Activated T-cell treated with anti-CD3 and anti-CD28 coated beads, Interleukin-2, amount 50 U/mL, for 72 hours (primary cell): ENCODE measurements at places on chromosomes 5 and 9. TPM values are rescaled to one million over a fixed set of nuclear protein-coding genes. Genes with fewer than 3 reads are reported as not detected.

TUT7 gene
- 49.9 TPM for total RNA-seq

QSOX2 gene
- total RNA-seq = 25.1 TPM

PIP5KL1 gene
- total RNA-seq = 6.4 TPM

CMBL gene
- total RNA-seq = 1.2 TPM

PLPP7 gene
- total RNA-seq = 0.23 TPM

TMEM215 gene
- not detected for total RNA-seq

CDKN2B-AS1 gene
- 0.70 TPM for total RNA-seq

DNA sequence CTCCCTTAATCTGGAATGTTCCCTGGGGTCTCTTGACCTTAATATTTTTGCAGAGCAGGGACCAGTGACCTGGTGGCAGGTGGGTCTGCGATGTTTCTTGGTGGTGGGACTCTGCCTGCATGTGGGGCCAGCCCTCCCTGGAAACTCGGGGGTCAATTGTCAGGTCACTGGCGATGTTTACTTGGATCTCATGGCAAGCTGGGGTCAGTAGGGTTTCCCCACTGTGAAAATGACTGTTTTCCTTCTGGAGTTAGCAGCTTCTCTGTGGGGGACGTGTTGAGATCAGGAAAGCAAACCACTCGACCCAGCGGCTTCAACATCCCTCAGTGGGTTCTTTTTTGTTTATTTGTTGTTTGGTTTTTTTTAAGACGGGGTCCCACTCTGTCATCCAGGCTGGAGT lies 73.9 kb downstream of the KCNT1 start:
- H3K36me3 ChIP-seq = no peaks in the 10 kb centered on the region
- H3K27ac ChIP-seq = no peak overlapping the region
- DNase-seq = no peak
- H3K4me1 ChIP-seq = no peaks in the 10 kb centered on the region

GRCh38 chr5:32074401-32074800 lies 99.7 kb downstream of the GOLPH3 start:
- no peak for DNase-seq
- H3K27ac ChIP-seq = no peak overlapping the region
- H3K27me3 ChIP-seq = no peaks in the 10 kb centered on the region
- H3K4me1 ChIP-seq = peaks cover 4% of the 10 kb centered on the region

DNA sequence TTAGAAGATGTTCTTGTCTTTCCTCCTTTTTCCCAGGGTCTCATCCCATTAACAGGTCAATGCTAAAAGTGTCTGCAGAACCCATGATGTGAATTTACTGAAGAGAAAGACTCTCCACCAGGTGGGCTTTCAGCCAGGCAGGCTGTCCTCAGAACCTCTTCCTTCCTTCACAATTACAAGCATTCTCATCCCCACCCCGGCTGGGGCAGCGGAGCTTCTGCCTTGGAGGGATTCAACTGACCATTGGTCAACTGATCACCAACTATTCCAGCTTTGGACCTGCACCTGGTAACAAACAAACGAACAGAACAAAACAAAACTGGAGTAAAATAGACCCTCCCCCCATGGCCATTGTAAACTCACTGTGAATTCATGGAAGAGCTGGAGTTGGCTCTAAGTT lies 12.6 kb downstream of the IL9 start:
- H3K36me3 ChIP-seq = no peaks in the 10 kb centered on the region
- no peak overlapping the region for H3K27ac ChIP-seq
- H3K27me3 ChIP-seq = peaks cover 37% of the 10 kb centered on the region
- H3K4me1 ChIP-seq = peaks cover 7% of the 10 kb centered on the region

- no peaks in the 10 kb centered on the region for H3K36me3 ChIP-seq
- H3K4me3 ChIP-seq = no peak overlapping the region
- no peak overlapping the region for H3K27ac ChIP-seq
- peak; percentile 84 for DNase-seq
- peaks cover 20% of the 10 kb centered on the region for H3K4me1 ChIP-seq
Observed at GRCh38 chr5:143824851-143825720, 13.1 kb downstream of the HMHB1 start.

GRCh38 chr9:109017061-109017460 lies 3.8 kb upstream of the CTNNAL1 start:
- no peak for DNase-seq
- no peak overlapping the region for H3K27ac ChIP-seq
- no peak overlapping the region for H3K4me3 ChIP-seq
- H3K36me3 ChIP-seq = peaks cover 5% of the 10 kb centered on the region
- H3K27me3 ChIP-seq = no peaks in the 10 kb centered on the region

DNA sequence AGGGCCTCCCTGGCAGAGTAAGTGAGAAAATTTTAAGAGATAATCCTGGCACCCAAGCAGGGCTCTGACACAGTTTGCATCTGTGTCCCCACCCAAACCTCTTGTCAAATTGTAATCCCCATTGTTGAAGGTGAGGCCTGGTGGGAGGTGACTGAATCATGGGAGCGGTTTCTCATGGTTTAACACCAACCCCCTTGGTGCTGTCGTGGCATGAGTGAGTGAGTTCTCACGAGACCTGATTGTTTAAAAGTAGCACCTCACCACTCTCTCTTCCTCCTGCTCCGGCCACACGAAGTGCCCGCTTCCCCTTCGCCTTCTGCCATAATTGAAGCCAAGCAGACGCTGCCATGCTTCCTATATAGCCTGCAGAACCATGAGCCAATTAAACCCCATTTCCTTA lies 80.1 kb downstream of the FBXW11 start:
- no peak overlapping the region for H3K27ac ChIP-seq
- no peak for DNase-seq
- H3K27me3 ChIP-seq = no peaks in the 10 kb centered on the region
- H3K4me1 ChIP-seq = peaks cover 65% of the 10 kb centered on the region
- H3K4me3 ChIP-seq = no peak overlapping the region

- peaks cover 7% of the 10 kb centered on the region for H3K4me1 ChIP-seq
- peaks cover 1% of the 10 kb centered on the region for H3K27me3 ChIP-seq
- H3K36me3 ChIP-seq = no peaks in the 10 kb centered on the region
- H3K27ac ChIP-seq = no peak overlapping the region
Observed at GRCh38 chr9:129253803-129254381, 75.8 kb upstream of the IER5L start.

GRCh38 chr9:111094433-111094924 lies 56.2 kb upstream of the LPAR1 start:
- H3K4me3 ChIP-seq = no peak overlapping the region
- H3K36me3 ChIP-seq = no peaks in the 10 kb centered on the region
- no peaks in the 10 kb centered on the region for H3K27me3 ChIP-seq
- DNase-seq = no peak
- H3K27ac ChIP-seq = no peak overlapping the region

DNA sequence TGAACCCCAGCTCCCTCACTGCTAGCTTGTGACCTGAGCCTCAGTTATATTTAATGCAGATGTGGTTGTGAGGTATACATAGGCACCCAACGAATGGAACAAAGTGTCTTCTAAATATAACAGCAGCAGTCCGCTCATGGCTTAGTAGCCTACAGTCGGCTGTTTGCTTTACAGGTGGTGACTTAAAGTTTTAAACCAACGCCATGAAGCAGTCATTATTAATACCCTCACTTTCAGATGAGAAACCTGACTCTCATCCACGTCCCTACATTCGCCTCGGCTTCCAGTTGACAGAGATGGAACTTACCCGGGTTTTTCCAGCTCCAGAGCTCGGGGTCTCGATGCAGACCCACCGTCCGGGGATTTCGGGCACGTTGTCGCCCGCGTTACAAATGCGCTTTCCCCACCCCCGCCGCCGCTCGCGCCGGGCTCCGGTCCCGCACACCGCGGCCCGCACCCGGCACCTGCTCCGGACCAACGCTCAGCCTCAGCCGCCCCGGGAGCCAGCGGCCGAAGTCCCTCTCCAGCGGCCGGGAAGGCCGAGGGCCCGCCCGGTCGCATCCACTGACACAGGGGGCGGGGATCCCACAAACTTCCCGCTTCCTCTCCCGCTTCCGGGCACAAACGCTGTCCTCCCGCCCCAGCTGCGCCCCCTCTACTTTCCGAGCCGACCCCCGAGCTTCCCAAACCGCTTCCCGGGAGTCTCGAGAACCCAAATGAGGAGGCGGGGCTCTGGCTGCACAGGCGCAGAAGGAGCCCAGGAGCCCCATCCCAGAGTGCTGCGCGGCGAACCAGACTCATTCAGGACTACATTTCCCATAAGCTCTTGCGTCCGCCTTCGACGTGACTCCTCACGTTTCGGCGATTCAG lies at the start of gene ZNF782:
ZNF782 (minus strand) TSS at position 734 of the 870 bp plus-strand sequence. CDS start 2,553 bp downstream, outside the sequence.
- peaks cover 20% of the 10 kb centered on the region for H3K27me3 ChIP-seq
- peak; percentile 87 for DNase-seq
- peaks cover 2% of the 10 kb centered on the region for H3K36me3 ChIP-seq
- peaks cover 59% of the 10 kb centered on the region for H3K4me1 ChIP-seq

- H3K27ac ChIP-seq = no peak overlapping the region
- H3K36me3 ChIP-seq = no peaks in the 10 kb centered on the region
- DNase-seq = no peak
- peaks cover 28% of the 10 kb centered on the region for H3K27me3 ChIP-seq
- no peak overlapping the region for H3K4me3 ChIP-seq
- no peaks in the 10 kb centered on the region for H3K4me1 ChIP-seq
Observed at GRCh38 chr5:111016801-111017200, 54.7 kb upstream of the TSLP start.

DNA sequence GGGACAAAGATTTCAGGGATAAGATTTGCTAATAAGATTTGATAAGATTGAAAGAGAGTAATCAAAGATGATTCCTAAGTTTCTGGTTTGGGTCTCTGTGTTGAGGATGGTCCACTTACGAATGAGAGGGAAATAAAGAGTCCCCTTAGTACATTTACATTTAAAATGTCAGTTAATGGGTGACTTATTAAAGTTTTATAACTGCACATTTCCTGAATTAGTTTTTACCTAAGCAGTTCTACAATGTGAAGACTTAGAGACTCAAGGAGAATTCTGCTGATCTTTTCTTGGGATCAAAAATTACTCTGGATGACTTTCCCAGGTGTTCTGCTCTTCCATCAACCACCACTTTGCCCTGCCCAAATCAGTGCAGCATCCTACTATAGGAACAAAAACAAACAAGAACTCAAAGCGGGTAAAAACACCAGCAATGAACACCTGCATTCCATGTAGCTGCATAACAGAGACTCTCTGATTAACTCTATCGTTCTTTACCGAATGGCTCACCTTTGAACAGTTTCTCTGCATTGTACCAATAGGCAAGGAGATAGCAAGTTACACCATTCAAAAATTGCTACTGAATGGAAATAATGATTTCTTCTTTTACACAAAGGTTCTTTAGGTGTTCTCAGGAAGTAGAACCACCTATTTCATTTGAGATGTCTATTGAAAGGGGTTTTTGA lies 65.3 kb downstream of the PRLR start:
- H3K36me3 ChIP-seq = peaks cover 1% of the 10 kb centered on the region
- DNase-seq = no peak
- peaks cover 4% of the 10 kb centered on the region for H3K4me1 ChIP-seq
- H3K27ac ChIP-seq = no peak overlapping the region
- H3K4me3 ChIP-seq = no peak overlapping the region

GRCh38 chr5:111997308-111997707 lies 240.3 kb upstream of the NREP start:
- H3K27ac ChIP-seq = no peak overlapping the region
- no peaks in the 10 kb centered on the region for H3K36me3 ChIP-seq
- H3K27me3 ChIP-seq = no peaks in the 10 kb centered on the region
- no peak overlapping the region for H3K4me3 ChIP-seq

GRCh38 chr5:141951332-141951781 lies 6.6 kb downstream of the PCDH12 start:
- no peaks in the 10 kb centered on the region for H3K36me3 ChIP-seq
- H3K4me1 ChIP-seq = peaks cover 13% of the 10 kb centered on the region
- peak overlapping the region; percentile 76 for H3K27ac ChIP-seq
- peak; percentile 25 for DNase-seq
- H3K27me3 ChIP-seq = no peaks in the 10 kb centered on the region

GRCh38 chr9:123072407-123072995 lies 39.0 kb downstream of the GPR21 start:
- peaks cover 2% of the 10 kb centered on the region for H3K36me3 ChIP-seq
- H3K27me3 ChIP-seq = no peaks in the 10 kb centered on the region
- DNase-seq = no peak
- no peak overlapping the region for H3K27ac ChIP-seq
- H3K4me1 ChIP-seq = peaks cover 24% of the 10 kb centered on the region

DNA sequence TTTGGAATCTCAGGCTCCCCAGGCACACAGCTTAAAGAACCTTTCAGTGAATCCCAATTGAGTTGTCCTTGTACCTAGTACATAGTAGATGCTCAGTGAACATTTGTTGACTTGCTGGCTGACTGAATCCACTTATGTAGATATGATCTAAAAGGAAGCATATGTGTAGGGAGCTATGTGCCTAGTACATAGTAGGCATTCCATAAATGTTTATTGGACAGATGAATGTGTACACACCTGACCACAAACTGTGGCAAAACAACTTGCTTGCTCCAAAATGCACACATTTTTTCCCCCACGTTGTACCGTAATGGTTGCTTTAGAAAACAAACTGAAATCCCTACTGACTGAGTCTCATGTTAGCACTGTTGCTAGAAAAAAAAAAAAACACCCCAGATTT lies 80.2 kb upstream of the IL12B start:
- peaks cover 43% of the 10 kb centered on the region for H3K27me3 ChIP-seq
- DNase-seq = no peak
- H3K4me3 ChIP-seq = peak overlapping the region; percentile 16
- H3K36me3 ChIP-seq = no peaks in the 10 kb centered on the region

- peaks cover 31% of the 10 kb centered on the region for H3K4me1 ChIP-seq
- DNase-seq = peak; percentile 77
- H3K36me3 ChIP-seq = no peaks in the 10 kb centered on the region
Observed at GRCh38 chr5:55037046-55037771, 13.2 kb downstream of the GZMK start.

DNA sequence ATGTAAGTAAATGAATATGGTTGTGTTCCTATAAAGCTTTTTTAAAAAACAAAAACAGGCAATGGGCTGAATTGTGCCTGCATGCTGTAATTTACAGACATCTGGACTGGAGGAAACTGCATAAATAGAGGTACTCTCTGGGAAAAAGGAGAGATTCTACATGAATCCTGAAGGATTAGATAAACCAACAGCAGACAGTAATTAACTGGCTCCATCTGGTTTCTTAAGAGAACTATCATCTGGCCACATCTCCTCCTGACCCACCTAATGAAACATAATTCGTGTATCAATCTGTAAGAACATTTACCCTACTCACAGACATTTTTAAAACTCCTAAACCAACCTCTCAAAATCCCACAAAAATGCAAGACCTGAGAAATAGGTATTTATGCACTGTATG lies 528.1 kb upstream of the ST8SIA4 start:
- H3K4me1 ChIP-seq = no peaks in the 10 kb centered on the region
- no peak overlapping the region for H3K4me3 ChIP-seq
- DNase-seq = no peak
- H3K36me3 ChIP-seq = no peaks in the 10 kb centered on the region
- no peak overlapping the region for H3K27ac ChIP-seq

- H3K4me1 ChIP-seq = peaks cover 9% of the 10 kb centered on the region
- no peak for DNase-seq
- H3K27ac ChIP-seq = peak overlapping the region; percentile 24
- peaks cover 3% of the 10 kb centered on the region for H3K36me3 ChIP-seq
- no peak overlapping the region for H3K4me3 ChIP-seq
Observed at GRCh38 chr9:71678999-71679398, 89.3 kb downstream of the CEMIP2 start.
